ENCODE measurements at places on chromosomes 6 and 20.

DNA sequence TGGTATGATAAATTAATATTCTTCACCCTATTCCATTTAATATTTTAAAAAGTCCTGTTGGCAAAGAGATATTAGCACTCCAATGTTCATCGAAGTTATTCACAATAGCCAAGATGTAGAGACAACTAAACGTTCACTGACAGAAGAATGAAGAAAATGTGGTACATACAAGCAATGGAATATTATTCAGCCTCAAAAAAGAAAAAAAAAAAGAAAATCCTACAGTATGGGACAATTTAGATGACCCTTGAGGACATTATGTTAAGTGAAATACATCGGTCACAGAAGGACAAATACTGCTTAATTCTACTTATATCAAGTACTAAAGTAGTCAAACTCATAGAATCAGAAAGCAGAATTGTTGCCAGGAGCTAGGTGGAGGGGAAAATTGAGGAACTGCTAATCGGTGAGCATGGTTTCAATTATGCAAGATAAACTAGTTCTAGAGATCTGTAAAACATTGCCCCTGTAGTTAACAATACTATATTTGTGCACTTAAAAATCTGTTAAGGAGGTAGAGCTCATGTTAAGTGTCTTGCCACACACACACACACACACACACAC, 4.7 kb downstream of the GCLC start:
- no peak for DNase-seq

DNA sequence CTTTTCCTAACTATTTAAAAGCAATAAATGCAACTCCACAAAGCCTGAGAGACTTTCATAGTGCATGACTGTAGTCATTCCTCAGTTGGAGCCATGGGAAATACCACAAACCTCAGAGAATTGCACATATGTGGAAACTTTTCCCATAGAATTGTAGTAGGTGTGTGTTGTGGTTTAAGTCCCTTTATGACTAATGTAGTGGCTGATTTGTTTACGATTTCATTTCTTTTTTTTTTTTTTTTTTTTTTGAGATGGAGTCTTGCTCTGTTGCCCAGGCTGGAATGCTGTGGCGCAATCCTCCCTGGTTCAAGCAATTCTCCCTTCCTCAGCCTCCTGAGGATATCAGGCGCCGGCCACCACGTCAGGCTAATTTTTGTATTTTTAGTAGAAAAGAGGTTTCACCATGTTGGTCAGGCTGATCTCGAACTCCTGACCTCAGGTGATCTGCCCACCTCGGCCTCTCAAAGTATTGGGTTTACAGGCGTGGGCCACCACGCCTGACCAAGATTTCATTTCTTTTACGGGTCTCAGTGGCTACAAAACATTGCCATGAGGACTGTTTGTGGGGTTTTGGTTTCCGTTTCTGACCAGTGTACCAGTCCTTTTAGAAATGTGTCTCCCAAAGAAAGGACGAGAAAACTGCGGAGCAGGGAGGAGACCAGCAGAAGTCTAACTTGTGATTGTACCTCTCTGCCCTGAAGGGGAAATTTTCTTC, 212.1 kb upstream of the MARCKS start:
- DNase-seq = no peak

DNA sequence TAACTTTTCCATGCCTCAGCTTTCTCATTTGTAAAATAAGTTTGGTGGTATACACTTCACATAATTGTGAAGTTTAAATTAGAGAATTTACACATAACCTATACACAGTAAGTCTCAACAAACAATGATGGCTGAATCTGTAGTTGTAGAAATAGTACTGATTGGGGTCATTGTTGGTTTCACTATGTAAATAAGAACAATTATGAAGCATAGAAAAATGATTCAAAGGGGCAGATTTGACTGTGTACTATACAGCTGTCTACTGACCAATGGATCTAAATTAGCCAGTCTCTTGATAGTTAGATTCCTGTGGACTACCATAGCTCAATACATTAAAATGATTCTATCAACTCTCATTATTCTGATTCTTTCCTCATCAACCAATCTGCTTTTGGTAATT, 181.1 kb upstream of the STXBP5 start:
- no peak for DNase-seq

DNA sequence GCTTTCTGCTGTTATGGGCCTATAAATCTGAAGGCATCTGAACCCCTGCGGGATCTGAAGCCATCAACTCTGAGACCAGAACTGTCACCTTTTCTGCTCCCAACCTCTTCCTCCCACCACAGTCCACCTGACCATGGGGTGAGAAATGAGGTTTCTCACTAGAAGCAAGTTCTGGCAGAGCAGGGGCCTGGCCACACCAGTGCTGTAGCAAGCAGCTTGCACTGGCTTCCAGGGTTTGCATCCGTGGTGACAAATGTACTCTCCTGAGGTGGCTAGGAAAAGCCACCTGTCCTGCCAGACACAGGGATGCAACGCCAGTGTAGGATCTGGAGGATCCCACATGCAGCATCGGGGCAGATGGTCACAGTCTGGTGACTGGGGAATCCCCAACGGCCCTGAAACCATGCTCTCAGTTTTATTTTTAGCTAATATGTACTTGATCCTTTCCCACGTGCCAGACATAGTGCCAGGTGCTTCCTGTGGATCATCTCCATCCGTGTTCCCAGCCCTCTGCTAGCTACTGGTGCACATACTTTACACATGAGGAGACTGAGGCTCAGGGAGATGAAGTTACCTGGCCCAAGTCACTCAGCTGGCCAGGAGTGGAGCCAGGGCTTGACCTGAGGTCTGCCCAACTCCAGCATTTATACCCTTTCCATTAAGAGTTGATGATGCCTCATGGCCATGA, 122.1 kb upstream of the SPACA1 start:
- DNase-seq = peak; percentile 79

DNA sequence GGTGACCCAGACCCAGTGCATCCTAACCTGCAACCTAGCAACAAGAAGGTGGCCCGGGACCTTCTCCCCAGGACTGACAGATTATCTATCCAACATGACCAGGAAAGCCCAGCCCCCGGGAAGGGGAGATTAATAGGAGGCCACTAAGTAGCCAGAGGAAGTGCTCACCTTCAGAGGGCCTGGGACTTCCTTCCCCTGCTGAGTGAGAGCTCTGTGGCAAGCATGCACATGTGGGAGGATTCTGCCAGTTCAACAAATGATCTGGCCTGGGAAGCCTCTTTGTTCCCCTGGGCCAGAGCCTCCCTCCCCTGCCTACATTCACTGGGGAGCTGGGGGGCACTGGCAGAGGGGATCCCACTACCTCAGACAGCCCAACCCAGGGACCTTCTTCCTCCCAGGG, 39.6 kb downstream of the SHLD1 start:
- no peak for DNase-seq

Data from naive B cell (primary cell).